ENCODE measurements at places on chromosomes 12 and 14.

DNA sequence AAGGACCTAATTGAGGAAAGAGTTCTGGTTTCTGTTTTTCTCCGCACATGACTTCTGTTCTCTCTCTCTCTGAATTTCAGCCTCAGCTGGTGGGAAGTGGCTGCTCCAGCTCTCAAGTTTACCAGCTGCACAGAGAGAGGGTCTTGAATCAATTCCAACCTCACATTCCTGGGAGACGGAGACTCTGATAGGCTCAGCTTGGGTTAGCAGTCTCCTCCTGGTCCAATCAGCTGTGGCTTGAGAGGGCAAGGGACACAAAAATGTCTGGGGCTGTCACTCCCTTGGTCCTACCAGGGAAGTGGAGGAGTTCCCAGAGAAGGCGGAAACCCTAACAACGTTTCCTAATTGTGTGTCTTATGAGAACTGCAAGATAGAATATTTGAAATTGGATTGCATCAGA is 7.0 kb downstream of the CCDC63 start:
- no peak for DNase-seq

DNA sequence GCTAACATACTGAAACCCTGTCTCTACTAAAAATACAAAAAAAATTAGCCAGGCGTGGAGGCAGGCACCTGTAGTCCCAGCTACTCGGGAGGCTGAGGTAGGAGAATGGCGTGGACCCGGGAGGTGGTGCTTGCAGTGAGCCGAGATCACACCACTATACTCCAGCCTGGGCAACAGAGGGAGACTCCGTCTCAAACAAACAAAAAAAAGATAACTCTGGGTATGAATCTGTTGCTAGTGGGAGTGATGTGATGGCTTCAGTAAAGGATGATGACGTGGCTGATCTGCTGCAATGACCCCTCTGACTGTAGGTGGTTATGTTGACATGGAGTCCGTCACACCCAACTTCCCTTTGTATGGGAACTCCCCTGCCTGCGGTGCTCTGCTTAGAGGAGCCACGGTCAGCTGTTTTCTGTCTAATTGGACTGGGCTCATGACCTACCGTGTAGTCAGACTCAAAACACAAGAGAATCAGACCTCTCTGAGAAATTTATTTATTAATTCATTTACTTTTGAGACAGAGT is 59.1 kb upstream of the MED13L start:
- DNase-seq: no peak

GRCh38 chr14:99564256-99564925 is 39.6 kb downstream of the CCDC85C start:
- no peak for DNase-seq

DNA sequence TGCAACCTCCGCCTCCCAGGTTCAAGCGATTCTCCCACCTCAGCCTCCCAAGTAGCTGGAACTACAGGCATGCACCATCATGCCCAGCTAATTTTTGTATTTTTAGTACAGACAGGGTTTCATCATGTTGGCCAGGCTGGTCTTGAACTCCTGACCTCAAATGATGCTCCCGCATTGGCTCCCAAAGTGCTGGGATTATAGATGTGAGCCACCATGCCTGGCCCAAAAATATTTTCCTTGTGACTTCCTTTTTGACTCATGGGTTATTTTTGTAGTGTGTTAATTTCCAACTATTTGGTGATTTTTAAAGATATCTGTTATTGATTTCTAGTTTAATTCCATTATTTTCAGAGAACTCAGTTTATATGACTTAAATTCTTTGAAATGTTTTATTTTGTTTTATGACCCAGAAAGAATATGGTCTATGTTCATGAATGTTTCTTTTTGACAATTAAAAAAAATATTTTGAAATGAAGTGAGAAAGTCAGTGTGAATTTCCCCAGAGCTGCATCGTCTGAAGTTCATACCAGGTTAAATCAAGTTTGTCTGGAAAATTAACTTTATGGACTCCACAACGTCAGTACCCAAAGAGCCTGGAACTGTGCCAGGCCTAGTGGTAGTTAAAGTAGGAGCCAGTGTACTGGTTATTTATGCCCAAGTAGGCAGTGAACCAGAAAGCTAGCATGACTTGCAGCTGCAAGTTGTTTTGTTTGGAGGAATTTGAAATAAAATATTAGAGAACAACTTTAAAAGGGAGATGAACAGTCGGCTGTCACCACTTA is 2.8 kb upstream of the CDKL1 start:
- no peak for DNase-seq

DNA sequence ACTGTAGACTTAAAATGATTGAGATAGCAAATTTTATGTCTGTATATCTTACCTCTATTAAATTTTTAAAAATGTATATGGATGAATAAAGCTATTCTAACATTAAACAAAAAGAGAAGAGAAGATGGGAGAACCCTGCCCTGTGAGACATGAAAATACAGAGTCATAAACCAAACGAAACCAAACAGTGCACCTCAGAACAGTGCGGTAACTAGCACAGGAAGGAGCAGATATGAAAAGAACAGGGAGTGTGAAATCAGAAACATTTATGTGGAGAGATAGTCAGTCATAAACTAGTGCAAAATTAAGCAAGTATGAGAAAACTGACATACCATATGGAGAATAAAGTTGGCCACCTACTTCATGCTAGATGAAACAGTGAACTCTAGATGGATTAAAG is 135.1 kb downstream of the ERC1 start:
- no peak for DNase-seq

- DNase-seq: no peak
Measured at GRCh38 chr14:28242895-28243294, 523.7 kb upstream of the FOXG1 start.

DNA sequence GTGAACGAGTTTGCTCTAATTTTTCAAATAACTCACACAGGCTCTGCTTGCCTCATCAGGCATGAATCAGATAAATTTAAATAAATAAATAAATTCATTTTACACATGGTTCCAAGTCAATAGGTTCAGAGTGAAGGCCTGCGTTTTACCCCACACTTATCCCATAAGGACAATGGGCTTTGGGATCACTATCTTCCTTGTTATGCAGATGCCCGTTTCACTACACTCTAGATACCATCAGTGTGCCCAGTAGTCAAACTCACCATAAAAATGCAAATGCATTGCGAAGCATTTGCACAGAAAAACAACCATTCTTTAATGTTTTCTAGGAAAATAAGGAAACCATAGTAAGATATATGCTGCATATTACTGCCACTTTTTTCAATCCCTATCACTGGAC is 155.9 kb upstream of the CCDC196 start:
- DNase-seq: no peak

DNA sequence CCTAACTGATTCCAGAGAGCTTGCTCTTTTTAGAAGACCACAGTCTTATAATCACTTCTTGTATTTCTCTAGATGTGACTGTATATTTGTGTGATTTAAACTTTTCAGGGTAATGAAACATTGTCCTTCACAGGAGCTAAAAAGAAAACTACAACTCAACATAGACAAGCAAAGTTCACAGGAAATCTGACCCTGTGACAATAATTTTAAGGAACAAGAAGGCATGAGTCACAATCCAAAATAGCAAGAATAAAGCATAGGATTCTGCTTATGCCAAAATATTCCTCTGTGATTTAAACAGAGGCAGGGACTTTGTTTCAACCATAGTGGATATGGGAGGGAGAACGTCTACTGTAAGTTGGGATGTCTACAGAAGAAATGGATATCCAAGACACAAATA is 44.3 kb downstream of the GPR65 start:
- no peak for DNase-seq

DNA sequence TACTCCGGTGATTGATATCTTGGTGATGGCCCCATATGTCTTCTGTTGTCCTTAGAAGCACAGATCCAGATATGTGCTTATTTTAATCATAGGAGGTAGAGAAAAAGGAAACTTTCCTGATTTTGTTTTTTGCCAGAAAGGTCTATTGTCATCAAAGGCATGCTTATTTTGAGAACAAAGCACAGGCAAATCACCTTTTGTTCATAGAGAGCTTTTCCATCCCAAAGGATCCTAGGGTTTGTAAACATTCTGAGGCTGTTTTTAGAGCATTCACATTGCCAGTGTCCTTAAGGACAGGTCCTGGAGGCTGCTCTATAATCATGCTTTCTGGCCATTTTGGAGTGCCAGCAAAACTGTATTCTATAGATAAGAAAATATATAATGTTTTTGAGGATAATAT is 148.5 kb upstream of the SEL1L start:
- no peak for DNase-seq

GRCh38 chr12:130164936-130165335 is 2.7 kb downstream of the FZD10 start:
- DNase-seq: no peak

DNA sequence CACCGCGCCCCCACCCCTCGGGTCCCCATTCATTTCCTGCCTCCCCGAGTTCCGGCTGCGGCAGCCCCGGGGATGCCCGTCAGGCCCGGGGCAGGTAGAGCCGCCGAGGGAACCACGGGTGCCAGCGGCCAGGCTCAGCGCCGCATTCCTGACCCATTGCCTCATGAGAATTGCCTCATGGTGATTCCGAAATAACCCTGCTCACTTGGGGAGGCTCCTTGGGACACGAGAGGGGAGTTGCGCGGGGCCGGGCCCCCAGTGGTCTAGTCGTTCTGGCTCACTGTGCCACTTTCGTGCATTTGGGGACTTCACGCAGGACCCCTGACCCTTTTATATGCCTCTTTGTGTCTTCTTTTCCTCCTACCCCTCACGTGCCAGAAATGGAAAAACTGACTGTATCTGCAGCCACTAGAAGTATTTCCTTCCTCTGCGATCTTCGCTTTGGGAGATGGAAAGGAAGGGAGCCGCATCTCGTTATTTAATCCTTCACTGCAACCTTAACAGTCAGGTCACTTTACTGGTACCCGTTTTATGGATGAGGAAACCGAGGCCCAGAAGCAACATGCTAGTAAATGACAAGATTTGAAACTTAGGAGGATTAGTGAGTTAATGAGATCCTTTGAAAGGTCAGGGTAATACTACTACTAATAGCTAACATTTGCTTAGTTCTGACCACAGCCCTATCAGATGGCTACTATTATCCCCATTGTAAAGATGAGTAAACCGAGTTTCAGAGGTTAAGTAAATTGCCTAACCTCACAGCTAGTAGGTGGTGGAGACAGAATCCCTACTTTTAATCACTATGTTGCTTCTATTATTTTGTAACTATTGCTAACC is 768 bp downstream of the PTPN11 start:
- peak; percentile 53 for DNase-seq

- DNase-seq: no peak
Measured at GRCh38 chr14:92310776-92311375, 12.1 kb upstream of the SLC24A4 start.

GRCh38 chr12:43362910-43363694 is 188.9 kb downstream of the ADAMTS20 start:
- DNase-seq: no peak

DNA sequence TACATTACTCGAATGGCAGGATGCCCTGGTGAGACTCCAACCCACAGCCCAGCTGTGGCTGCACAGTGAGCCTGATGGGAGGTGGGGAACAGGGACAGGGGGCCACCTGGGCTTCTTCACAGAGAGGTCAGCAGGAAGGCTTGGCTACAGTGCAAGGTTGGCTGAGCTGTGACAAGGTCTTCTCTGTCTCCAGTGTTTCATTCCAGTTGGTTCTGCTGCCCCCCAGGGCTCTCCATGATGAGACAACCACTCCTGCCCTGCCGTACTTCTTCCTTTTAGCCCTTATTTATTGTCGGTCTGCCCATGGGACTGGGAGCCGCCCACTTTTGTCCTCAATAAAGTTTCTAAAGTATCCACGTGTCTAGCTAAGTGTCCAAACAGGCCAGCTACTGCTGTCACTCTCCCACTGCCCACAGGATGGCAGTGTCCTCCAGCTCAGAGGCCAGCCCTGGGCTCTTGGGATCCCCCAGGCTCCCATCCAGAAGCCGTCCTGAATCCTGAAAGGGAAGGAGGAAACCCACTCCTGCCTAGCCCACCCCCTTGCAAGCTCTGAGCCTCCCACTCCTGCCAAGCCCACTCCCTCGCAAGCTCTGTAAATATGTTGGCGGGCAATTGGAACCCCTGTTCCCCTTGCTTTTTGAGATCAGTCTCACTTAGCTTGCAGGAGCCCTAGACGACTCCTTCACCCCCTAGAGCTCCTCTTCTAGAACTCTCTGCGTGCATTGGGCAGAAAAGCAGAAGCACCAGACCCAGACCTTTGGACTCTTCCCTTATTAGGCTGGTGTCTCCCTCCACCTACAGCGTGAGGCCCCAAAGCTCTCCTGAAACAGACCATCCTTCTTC is 5.4 kb downstream of the C1QL4 start:
- peak; percentile 76 for DNase-seq

DNA sequence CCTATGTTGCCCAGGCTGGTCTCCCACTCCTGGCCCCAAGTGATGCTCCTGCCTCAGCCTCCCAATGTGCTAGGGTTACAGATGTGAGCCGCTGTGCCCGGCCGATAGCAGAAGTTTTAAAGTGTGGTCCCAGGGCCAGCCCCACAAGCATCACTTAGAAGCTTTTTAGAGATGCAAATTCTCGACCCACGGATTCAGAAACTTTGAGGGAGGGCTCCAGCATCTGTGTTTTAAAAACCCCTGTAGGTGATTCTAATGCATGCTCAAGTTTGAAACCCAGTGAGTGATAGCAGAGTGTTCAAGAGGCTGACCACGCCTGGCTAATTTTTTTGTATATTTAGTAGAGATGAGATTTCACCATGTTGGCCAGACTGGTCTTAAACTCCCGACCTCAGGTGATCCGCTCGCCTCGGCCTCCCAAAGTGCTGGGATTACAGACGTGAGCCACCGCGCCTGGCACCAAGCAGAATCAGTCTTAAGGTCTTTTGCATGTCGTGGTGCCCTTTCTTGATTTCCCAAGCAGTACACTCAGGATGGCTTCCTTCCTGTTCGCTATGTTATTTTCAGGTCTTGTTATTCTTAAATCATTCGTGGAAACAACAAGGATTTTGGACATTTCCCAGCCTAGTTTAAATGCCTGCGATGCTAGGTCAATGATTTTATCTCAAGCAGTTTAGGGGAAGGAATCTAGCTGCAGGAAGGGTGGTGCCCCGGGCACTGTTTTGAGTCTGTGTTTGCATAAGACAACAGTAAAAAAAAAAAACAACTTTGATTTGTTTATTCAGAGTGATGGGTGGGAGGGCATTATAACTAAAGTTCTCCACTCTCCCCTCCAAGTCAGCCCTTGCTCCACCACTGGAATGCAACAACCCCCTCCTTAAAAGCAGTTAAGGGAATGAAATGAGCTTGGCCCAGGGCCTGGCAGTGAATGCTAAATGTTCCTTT is 9.2 kb upstream of the RILPL2 start:
- DNase-seq: no peak

- DNase-seq: no peak
Measured at GRCh38 chr12:67472539-67472938, 176.0 kb upstream of the DYRK2 start.

GRCh38 chr12:52710730-52711129 is 7.4 kb upstream of the KRT77 start:
- DNase-seq: no peak

DNA sequence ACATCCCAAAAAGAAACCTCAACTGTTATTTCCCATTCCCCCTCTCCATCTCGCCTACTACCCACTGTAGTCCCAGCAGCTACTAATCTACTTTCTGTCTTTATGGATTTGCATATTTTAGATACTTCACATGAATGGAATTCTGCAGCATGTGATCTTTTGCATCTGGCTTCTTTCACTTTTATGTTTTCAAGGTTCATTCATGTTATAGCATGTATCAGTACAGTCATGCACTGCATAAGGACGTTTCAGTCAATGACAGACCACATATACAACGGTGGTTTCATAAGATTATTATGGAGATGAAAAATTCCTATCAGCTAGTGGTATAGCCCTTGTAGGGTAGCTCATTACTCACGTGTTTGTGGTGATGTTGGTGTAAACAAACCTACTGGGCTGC is 24.5 kb downstream of the PCNX4 start:
- no peak for DNase-seq

GRCh38 chr12:62472472-62472871 is 5.8 kb downstream of the MON2 start:
- no peak for DNase-seq

GRCh38 chr12:52546126-52546525 is 6.8 kb downstream of the KRT71 start:
- DNase-seq: no peak

All from retina (tissue), 1 donor.